ENCODE measurements at places on chromosomes 6 and 20. TPM values are rescaled to one million over a fixed set of nuclear protein-coding genes. Genes with fewer than 3 reads are reported as not detected.
A peak's percentile ranks its signal among the peaks of the same experiment; 100 is the strongest.

- DNase-seq: peak; percentile 84
Observed at GRCh38 chr20:16615199-16615598, 42.0 kb upstream of the KIF16B start.

KATNA1 gene
- 18.0 TPM for total RNA-seq

VNN1 gene
- total RNA-seq: under 0.01 TPM

DNA sequence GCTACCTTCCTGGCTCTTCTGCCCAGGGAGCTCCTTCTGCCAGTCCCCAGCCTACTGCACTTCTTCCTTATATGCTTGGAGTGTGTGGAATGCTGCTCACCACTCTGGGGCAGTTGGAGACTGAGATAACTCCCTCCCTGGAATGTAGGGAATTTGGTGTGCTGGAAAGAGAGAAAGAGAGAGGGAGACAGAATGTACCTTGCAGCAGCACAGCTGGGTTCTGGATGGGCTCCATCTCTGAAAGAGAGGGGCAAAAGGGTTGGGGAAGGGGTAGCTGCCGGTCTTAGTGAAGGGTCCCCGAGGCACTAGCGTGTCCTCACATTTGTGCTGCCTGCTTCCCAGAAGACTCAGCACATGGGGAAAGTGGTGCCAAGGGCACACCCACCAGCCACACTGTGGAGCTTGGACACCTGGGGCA is 40.2 kb upstream of the DDR1 start:
- DNase-seq: peak; percentile 58

DNA sequence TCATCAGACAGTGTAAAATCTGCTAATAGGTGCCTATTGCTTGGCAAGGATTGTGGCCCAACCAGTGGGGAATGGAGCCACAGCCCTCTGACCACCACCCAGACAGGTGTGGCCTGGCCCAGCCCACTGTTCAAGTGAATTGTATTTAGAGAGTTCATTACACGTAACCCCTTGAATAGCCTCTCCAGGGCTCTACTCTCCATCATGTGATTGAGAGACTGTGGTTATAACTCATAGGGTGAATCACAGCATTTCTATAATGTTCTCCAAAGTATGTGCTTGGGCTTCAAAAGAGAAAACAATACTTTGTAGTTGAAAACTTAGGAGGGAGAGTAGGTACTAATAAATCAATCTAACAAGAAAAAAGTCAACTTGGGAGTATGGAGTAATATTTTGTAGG is 38.4 kb downstream of the ALDH8A1 start:
- peak; percentile 54 for DNase-seq

DNA sequence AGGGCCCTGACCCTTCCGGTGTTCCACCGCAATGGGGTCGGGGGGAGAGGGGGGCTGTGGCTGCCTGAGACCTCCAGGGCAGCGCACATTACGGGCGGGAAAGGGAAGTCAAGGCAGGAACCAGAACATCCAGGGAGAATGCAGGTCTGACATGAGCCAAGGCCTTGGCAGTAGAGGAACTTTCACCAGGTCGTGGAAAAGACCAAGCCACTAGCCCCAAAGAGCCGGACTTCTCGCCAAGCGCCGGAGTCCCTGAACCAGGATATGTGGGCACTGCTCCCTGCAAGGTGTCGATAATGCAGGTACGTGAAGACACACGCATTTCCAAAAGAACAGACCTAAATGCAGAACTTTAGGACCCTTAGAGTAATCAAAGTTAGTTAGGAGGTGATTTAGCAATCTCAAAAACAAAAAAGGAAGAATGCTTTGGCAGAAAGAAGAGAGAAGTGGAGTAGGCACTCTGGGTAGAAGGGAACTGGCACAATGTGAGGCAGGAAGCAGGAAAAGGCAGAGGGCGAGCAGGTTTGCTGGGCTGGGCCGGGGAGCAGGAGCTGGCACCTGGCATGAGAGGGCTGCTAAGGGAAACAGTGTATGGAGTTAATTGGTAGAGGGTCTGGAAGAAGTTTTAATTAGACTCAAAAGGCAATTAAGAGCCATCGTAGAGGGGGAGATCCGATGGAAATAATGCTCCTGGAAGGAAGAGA is 14.3 kb downstream of the POU3F2 start:
- DNase-seq: no peak

FABP7 gene
- total RNA-seq: not detected

BNIP5 gene
- total RNA-seq: not detected

DNA sequence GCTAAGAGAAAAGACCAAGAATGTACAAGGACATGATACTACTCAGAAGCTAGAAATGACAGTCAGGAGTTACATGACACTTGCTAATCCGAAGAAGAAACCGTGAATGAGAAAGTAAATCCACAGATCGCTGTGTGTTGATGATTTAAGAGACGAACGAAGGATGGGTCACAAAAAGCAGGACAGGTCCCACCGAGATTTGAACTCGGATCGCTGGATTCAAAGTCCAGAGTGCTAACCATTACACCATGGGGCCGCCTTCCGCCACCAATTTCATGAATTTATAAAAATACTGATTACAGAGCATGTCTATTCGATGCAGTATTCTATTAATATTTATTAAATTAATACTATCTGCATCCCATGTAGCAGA is 54.0 kb upstream of the BTN3A2 start:
- DNase-seq: peak; percentile 42

BMP6 gene
- total RNA-seq: under 0.01 TPM

DNA sequence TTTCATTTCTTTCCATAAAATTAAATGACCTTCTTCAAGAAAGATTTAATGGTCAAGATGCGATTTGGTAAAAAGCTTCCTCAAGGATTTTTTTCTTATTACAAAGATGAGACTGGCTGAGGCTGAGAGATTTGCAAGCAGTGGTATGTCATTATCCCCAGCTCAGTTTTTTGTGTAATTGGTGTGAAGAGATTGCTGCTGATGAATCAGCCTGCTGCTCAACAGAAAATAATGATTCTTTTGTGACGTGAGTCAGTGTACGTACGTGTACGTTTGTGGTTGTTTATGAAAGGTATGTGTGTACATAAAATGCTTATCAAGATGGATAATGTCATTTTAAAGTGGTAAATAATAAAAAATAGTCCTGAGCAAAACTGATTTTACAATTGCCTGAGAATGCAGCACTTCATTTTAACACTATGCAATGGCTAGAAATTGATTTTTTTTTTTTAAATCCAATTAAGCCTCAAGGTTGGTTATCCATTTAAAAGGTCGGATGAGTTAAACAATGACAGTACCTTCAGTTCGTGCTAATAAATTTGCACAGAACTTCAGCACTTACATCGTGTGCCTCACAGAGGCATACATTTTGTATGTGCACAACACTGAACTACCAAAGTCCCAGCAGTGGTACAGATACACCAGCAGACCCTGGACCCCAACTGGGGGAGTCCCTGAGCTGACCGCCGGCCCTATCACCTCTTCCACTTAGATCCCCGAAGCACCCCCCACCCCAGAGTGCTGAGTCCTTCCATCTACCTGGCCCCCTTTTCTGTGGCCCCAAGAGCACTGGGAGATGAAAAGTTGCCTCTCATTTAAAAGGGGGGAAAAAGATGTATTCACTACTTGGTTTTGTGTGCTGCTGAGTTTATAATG is 9.7 kb upstream of the NPEPL1 start:
- DNase-seq: peak; percentile 57

MROH8 gene
- total RNA-seq: 2.6 TPM

GRCh38 chr6:167566711-167567141 is 241.8 kb downstream of the TTLL2 start:
- no peak for DNase-seq

GRCh38 chr6:31680226-31681134 is at the start of gene LY6G5C:
LY6G5C (minus strand) TSS chr6:31681067; CDS start chr6:31680373, 694 bp downstream.
- DNase-seq: peak; percentile 92

KDM1B gene
- total RNA-seq: 14.2 TPM

GRCh38 chr6:3585320-3585935 is 128.6 kb upstream of the SLC22A23 start:
- DNase-seq: peak; percentile 81

DNA sequence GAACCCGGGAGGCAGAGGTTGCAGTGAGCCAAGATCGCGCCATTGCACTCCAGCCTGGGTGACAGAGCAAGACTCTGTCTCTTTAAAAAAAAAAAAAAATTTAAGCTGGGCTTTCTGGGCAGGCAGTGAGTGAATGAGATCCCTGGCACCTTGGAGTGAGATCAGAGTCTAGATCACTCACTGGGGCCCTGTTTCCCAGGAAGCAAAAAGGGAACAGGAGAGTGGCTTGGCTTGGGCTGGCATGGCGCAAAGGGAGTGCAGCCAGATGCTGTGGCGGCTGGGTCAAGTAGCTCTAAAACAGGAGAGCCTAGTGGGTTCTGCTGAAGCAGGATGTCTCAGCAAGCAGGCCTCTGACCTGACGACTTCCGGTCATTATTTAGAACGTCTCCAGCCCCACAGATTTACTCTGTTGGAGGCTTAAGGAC is 10.4 kb downstream of the PLCG1 start:
- DNase-seq: no peak

GRCh38 chr6:12034349-12034748 is 22.2 kb downstream of the HIVEP1 start:
- DNase-seq: no peak

RREB1 gene
- total RNA-seq: 26.3 TPM

DNA sequence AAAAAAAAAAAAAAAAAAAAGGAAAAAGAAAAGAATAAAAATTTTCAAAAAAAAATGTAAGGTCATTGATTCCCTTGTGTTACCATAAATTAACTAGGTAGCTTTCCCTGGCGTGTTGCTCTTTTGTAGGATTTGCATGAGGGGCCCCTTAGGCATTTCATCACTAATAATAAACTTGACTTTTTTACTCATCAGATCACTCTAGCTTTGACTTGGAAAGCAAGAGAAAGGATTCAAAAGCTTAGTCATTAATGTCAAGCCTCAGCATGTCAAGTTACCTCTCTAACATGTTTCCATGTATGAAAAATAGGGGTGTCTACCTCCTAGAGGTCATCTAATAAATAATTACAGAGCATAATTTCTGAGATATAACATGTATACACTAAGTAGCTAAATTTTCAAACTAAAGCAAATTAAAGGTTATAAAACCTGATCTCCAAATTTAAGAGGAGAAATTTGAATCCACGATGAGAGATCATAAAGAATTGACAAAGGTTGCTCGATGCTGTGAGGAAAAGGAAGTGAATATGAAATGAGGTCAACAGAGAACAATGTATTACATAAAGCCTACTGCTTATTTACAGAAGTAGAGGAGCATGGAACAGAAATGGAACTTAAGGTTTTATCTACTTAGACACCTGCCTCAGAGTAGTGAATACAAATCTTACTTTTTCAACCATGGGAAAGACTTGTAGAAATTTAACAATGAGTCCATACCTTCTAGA is 86.8 kb downstream of the ARHGAP18 start:
- no peak for DNase-seq

DNA sequence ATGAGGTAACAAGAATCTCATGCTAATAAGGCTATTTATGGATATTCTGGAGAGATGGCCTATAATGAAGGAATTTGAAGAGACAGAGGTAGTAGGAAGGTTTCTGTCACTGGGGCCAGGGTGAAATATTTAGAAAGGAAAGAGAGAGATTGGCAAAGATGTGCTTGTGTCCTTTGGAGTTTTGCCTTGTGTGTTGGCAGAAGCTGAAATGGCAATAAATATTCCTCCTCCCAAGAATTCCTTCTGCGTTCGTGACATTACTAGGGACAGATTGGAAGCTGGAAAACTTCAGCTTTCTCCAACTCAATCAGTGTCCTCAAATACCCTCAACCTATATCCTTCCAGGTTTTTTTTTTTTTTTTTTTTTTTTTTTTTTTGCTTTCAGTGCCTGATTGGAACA is 6.3 kb downstream of the SAMD5 start:
- DNase-seq: no peak

DLL1 gene
- total RNA-seq: 0.86 TPM

DNA sequence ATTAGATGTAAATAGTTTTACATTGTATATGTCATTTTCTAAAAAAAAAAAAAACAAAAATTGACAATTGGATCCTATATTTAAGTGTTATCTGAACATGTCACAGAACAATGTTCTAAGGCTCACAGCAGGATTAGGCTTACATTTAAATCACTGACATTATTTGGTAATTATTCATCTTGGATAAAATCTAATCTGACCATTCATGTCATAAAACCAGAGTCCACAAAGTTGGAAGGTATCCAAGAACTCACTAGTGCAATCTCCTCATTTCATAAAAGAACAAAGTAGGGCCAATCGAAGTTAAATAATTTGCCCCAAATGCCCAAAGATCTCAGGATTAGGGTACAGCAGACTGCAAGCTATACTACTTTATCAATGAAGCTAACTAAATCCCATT is 73.0 kb downstream of the PDSS2 start:
- DNase-seq: peak; percentile 23

DNA sequence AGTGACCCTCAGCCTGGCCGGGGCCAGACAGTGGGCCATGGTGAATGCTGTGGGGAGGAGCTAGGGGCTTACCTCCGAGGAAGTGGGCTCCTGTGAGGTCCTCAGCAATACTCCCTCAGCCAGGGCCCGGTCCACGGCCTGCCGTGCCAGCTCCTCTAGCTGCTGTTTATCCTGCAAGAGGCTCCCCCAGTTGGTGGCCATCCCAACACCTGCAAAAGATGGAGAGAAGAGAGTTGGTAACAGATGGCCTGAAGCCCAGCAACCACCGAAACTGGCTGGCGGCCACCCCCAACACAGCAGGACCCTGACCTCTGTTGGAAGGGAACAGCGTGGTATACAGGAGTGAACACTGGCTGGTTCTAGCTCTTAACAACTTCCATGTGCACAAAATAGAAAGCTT is 4.0 kb downstream of the GSS start:
- DNase-seq: no peak

DNA sequence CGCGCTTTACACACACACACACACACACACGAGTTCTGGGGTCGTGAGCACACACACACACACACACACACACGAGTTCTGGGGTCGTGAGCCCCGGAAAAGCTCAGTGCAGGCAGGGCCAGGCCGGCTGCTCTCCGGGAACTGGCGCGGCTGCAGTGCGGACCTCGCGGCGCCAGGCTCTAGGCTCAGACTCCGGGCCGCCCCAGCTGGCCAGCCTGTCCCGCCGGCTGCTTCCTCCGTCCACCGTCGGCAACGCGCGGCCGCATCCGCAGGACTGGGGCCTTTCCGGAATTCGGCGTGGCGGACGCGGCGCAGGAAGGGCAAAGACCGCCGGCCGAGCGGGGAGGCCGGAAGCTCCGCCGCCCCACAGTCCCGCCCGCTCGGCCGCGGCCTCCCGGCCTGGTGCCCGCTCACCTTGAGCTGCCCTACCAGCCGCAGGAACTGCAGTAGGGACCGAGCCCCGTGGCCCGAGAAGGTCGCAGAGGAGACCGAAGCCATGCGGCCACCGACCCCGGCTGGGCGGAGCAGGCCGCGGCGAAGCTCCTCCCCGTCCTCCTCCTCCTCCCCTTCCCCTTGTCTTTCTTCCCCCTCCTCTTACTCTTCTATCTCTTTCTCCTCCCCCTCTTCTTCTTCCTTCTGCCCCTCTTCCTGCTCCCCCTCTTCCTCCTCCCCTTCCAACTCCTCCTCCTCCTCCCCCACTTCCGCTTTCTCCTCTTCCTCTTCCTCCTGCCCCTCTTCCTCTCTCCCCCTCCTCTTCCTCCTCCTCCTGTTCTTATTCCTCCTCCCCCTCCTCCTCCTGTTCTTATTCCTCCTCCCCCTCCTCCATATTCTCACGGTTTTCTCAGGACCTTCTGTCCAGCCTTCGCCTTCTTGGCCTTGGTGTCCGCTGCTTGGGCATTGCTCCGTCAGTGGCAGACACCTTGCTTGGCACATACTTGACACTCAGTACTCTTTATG is at the start of gene HDDC2:
Gene HDDC2, minus strand, starts transcription at position 533 of the 957 bp plus-strand sequence. Its CDS starts 35 bp downstream, at position 498.
- peak; percentile 81 for DNase-seq
